Activated T-cell treated with anti-CD3 and anti-CD28 coated beads, Interleukin-2, amount 50 U/mL, for 72 hours (primary cell): ENCODE measurements at places on chromosomes 12 and 14.

- DNase-seq: no peak
Measured at GRCh38 chr12:88228720-88229119, 86.6 kb downstream of the TMTC3 start.

GRCh38 chr12:101969-102878, 35.7 kb downstream of the IQSEC3 start:
- peak; percentile 6 for DNase-seq

GRCh38 chr12:75863533-75863932, 168.0 kb downstream of the PHLDA1 start:
- no peak for DNase-seq

DNA sequence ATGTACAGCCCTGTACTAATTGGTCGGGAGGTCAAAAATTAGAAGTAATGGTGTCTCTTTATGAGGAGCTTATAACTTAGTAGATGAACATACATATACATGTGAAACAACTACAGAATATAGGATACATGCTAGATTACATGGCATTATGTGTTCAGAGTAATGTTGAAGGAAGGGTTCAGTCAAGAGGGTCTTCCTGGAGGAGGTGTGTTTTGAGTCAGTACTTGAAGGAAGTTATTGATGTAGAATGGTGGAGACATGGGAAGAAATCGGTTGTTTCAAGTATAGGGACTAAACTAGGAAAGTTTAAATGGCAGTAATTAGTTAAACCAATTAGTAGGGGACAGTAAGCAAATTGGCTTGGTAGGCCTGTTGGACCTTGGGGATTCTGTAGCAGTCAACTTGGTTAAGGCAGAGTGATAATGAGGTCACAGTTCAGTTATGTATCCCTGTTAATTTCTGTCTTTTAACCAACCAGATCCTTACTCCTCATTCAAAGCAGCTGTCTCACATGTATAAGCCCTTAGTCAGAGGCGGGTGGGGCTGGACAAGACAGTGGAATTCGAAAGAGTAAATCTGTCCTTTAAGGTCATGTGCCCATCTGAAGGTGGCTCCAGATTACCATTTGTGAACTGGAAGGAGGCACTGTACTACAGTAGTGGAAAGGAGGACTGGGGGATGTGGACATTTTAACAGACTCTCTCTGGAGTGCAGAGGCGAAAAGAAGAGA, 3.5 kb upstream of the ANKRD52 start:
- no peak for DNase-seq

DNA sequence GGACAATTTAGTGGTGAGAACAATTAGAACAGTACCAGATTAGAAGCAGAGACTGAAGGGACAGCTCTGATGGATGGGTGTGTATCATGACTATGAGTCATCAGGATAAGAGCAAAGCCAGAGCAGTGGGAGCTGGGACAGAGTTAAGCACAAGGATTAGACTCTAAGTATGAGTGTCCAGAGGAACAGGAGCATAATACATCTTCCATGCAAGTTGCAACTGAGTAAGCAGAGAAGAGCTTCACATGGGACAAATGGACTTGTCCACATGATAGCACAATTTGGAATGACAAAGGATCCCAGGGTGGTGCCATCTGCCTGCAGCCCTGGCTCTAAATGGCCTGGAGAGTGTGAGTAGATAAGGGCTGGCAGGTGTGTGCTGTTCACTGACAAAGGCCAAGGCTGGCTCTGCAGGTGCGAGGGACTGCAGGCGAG, 226.4 kb upstream of the CAND1 start:
- no peak for DNase-seq

DNA sequence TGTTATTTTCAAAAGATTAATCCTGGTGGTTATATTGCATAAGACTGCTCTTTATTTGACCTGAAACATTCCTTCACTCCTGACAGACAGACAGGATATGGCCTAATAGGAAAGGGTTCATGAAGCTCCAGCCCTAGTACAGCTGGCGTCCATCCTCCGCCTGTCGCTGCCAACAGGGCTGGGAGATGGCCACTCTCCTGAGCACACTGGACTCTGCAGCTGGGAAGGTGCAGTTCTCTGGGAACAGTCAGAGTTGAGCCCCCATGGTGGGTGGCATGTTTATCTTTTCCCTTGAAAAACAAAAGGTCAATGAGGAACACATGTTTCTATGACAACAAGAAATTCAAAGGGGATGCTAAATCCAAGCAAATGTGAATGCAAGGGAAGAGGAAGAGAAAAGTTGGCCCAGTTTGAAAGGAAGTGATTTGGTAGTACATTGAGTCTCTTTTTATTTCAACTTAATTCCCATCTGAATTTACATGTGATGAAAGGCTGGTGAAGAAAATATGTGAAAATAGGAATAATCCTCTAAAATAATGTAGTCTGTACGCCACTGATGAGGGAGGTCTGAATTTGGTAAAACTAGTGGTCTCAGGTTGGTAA, 89.9 kb upstream of the DCN start:
- DNase-seq: no peak

GRCh38 chr14:51335531-51335930, 95.5 kb downstream of the TMX1 start:
- no peak for DNase-seq

DNA sequence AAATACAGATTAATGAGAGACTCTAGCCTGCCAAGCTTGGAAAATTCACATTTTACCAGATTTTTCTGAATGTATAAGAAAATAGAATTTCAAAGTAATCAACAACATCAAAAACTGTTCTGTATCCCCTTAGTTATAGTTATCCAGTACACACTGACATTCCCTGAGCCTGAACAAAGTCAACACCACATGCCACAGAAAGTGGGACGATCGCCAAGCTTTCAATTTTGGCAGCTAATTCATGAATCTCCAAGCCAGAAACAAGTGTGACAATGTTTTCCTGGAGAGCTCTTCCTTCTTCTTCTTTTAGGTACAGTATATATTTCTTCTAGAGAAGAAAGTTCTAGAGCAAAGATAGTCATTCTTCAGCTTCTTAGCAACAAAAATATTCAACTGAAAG, 290.2 kb downstream of the PRKD1 start:
- DNase-seq: no peak

DNA sequence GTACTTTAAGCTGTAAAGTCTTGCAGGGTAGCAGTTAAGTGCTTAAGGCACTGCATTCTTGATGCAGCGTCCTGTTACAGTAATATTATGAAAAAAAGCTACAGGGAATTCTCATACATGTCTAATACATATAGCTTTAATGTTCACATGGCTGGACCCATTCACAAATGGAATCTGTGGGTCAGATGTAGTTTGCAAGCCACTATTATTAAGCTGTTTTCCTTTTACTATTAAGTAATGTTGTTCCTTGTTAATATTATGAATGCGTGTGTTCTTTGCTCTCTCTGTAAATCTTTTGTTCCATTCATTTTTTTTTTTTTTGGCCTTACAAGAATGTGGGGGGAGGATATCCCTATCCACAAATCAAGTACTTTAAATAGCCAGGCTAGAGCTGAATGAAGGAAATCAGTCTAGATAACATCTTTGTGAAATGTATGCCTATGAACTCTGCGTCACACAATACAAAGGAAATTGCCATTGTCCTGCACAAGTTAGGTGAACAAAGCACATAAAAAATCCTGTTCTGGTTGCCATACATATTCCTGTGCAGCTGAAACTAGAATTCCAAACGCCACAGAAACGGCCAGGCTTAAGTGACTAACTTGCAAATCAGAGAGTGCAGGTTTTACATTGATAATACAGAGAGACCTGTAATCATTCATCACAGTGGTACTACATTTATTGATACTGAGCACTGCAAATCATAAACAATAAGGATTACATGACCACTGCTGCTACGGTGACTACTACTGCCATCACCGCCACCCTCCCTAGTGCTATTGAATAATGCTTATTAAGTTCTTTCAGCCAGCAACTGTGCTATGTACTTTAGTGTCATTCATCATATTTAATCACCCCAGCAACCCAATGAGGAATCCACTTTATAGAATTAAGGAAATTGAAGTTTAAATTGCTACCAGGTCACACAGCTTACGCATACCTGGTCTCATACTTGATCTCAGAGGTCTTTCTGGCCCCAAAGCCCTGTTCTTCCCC, 111.9 kb downstream of the HMGA2 start:
- DNase-seq: no peak

DNA sequence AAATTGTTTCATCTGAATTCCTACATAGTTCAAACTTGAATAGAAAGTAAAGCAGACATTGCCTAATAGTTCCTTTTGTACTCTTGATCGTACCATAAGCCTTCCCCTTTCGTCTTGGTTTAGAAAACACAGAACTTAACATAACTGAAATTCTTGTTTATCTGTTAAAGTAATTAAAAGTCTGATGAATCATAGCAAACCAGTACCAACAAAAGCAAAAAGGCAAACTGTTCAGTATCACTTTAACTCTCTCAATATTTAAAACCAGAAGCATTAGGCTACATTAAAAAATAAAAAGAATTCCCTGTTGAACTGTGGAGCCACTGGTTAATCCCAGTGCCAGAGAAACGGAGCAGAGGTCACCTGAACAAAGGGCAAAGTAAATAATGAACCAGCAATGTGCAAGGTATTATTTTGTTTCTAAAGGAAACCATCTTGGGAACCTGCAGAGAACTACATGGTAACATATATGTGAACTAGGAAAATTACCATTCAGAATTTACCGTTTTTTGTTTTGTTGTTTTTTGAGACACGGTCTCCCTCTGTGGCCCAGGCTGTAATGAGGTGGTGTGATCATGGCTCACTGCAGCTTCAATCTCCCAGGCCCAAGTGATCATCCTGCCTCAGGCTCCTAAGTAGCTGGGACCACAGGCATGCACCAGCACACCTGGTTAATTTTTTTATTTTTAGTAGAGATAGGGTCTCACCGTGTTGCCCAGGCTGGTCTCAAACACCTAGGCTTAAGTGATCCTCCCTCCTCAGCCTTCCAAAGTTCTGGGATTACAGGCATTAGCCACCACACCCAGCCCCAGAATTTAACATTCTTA, 17.1 kb upstream of the HIGD1C start:
- DNase-seq: no peak

DNA sequence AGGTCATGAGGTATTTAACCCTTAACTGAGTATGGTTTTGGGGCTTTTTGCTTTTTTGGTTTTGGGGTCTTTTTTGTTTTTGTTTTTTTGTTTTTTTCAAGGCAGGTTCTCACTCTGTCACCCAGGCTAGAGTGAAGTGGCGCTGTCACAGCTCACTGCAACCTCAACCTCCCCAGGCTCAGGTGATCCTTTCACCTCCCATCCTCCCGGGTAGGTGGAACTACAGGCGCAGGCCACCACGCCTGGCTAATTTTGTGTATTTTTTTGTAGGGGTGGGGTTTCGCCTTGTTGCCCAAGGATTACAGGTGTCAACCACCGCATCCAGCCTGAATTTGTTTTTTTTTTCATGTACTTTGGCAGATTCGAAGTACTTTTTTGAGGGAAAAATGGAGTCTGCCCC, 19.9 kb downstream of the RAP1B start:
- no peak for DNase-seq

GRCh38 chr12:38152816-38153736, 163.5 kb upstream of the ALG10B start:
- no peak for DNase-seq

DNA sequence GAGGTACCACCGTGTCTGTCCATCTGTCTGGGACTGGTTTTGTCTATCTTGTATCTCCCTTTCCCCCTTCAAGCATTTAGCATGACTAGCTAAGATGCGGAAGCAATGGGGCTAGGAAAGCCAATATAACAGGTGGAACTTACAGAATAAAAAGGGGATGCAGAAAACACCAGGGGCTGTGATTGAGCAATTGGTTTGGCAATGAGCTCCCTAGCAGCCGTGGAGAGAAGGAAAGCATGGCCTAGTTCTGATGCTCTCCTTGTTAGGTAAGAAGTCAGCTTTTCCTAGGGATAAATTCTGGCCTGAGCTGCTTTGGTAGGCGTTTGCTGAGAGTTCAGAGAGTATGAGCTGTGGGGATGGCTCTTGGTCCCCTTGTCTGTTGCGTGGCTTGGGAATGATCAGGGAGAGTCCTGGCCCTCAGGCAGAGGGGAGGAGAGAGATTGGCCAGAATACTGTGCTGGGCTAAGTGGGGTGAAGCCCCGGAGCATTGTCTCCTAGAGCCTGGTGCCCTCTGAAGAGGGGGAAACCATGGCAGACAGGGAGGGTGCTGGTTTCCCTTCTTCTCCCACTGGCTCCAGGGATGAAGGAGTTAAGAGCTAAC, 7.1 kb downstream of the SETD1B start:
- no peak for DNase-seq

- DNase-seq: no peak
Measured at GRCh38 chr12:113463746-113464451, 7.8 kb downstream of the LHX5 start.

DNA sequence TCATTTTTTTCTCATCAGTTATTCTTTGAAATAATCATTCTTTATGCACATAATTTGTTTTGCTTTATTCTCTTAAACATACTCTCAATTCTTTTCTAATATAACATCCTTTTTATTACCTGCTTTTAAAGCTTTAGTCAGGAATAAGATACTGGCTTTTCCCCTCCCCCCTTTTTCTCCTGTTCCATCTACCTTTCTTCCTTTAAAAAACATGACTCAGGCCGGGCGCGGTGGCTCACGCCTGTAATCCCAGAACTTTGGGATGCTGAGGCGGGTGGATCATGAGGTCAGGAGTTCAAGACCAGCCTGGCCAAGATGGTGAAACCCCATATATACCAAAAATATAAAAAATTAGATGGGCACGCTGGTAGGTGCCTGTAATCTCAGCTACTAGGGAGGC, 25.4 kb downstream of the HIF1A start:
- no peak for DNase-seq

GRCh38 chr14:65910108-65910786, 497.7 kb downstream of the FUT8 start:
- DNase-seq: no peak

DNA sequence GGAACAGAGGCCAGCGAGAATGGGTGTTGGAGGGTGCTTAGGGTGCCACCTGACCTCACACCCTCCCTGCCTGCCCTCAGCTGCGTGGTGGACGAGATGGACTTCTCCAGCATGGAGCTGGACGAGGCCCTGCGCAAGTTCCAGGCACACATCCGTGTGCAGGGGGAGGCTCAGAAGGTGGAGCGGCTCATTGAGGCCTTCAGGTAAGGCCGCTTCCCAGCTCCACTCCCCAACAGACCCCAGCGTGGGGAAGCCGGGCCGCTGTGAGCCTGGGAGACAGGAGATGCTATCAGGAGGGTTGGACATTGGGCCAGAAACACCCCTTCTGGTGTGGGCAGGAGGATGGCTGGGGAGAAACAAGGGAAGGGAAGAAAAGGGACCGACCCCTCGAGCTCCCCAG, 57.0 kb downstream of the SLC6A12 start:
- DNase-seq: no peak

- no peak for DNase-seq
Measured at GRCh38 chr12:27081668-27082111, 688 bp downstream of the C12orf71 start.

DNA sequence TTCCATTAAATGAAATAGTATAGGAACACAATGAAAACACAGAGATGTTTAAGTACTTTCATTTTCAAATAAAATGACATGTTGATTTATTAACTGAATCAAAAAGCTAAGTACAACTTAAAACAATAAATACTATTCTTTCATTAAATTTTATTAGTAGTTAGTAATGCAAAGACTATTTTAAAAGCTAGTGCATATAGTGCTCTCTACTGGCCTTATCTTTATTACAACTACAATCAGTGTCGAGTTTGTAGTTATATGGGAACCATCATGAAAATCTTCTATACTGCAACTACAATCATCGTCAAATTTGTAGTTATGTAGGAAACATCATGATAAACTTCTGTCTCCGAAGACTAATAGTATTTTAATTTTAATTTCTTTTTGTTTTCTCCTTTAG, 8.9 kb upstream of the LIN7A start:
- no peak for DNase-seq

GRCh38 chr12:67968321-67968720, 20.9 kb upstream of the IFNG-AS1 start:
- no peak for DNase-seq

- DNase-seq: no peak
Measured at GRCh38 chr12:26627335-26627734, 205.7 kb downstream of the ITPR2 start.
